Amniotic stem cell (primary cell): ENCODE measurements at places on chromosomes 3 and 15.

DNA sequence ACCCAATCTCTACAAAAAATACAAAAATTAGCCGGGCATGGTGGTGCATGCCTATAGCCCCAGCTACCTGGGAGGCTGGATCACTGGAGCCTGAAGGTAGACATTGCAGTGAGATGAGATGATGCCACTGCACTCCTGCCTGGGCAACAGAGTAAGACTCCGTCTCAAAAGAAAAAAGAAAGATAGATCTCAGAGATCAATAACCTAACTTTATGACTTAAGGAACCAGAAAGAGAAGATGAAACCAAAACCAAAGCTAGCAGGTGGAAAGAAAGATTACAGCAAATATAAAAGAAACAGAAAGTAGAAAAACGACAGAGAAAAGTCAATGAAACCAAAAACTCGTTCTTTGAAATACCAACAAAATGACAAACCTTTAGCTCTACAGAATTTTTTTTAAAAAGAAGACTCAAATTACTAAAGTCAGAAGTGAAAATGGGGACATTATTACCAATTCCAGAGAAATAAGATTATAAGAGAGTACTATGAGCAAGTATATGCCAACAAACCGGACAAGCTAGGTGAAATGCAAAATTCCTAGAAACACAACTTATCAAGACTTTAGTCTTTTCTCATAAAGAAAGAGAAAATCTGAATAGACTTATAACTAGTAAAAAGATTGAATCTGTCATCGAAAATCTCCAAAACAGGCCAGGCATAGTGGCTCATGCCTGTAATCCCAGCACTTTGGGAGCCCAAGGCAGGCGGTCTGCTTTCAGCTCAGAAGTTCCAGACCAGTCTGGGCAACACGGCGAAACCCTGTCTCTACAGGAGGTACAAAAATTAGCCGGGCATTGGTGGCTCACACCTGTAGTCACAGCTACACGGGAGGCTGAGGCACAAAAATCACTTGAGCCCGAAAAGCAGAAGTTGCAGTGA, 35.0 kb downstream of the ACAP2 start:
- DNase-seq, result no peak

DNA sequence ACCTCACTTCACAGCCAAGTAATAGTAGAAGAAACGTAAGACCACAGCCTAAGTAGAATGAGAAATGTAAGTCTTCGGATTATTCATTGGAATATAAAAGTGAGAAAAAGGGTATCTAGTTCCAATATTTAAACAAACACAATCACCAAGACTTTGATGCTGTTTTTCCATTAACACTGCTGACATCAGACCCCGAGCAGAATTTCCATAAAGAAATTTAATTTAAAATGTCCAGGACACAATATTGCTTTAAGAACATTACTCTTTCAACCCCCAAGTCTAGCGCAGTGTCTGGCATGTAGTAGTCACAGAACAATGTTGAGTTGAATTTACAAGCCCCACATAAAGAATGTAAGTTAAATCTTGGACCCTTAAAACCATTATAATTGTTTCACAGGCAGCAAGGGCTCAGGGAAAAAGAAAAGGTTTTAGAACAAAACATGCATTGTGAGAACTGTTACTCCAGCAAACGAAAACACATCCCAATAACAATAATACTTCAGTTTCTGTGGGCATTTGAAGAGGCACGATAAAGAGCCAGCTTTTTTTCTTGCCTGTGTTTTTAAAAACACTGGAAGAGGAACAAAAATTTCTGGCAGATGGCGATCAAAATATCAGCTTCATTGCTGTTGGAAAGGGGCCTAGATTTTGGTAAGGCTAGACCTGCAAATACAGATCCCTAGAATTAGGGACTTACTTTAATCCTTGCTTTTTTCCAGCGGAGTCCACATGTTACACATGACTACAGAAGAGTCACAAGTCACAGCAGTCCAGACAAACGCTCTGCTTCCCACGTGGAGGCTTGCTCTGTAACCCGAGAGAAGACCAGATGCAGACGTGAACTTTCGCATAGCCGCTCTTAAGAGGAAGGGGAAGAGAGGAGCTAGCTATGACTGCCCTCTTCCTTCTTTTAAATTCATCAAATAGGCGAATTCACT, 77.9 kb upstream of the IGSF10 start:
- no peak for DNase-seq

DNA sequence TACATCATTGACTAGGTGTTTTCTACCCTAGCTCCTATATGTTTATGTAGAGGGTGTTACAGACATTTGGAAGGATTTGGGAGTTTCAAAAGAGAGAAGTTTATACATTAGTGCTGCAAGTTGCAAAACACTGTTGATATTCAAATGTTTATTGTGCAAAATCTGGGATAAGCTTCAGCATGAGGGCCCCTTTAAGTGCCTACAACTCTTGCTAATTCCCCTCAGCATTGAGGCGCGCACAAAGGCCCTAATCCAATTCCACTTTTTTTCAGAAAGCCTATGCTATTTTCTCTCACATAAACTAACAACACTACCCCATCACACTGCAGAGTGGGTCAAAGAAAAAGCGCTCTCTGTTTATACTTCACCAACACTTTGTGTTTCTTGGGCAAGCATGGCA, 208.0 kb downstream of the NR2F2 start:
- no peak for DNase-seq

- no peak for DNase-seq
Observed at GRCh38 chr15:48675436-48675835, 29.9 kb upstream of the FBN1 start.

DNA sequence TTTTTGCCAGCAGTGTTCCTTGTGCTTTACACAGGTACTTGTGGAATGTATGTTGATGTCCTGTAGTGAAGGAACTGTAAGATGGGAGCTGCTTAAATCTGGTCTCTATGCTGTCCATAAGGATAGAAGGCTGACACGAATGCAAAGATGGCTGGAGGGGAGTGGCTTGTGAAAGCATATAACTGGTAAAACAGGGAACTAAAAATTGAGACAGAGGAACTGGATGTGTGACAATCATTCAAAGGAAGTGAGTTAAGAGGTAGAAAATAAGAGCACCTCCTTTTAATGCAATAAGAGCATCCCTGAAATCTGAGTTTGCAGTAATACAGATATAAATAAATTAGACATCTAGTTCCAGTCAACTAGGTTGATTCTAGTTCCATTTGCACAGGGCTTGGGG, 35.2 kb downstream of the RNF13 start:
- no peak for DNase-seq

- DNase-seq, result no peak
Observed at GRCh38 chr15:58293622-58294550, 137.9 kb upstream of the LIPC start.

DNA sequence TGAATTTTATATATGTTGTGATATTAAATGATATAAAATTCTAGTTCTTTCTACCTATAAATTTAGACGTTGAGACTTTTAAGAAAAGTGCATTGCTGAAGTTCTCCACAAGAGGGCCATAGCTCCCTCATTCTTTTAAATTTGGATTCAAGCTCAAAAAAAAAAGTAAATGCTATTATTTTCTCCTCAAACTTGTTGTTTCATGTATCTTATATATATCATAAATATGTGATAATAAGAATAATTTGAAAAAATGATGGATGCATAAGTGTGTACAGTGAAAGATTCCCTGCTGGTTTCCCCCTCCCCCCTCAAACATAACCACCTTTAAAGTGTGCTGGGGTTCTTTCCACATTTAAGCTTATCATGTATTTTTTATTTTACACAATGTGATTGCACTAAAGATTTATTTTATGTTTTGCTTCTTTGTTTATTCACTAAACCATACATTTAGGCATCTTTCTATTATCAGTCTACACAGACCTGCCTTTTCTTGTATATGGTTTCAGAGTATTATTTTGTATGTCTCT, 769.4 kb upstream of the GOLIM4 start:
- peak; percentile 9 for DNase-seq

DNA sequence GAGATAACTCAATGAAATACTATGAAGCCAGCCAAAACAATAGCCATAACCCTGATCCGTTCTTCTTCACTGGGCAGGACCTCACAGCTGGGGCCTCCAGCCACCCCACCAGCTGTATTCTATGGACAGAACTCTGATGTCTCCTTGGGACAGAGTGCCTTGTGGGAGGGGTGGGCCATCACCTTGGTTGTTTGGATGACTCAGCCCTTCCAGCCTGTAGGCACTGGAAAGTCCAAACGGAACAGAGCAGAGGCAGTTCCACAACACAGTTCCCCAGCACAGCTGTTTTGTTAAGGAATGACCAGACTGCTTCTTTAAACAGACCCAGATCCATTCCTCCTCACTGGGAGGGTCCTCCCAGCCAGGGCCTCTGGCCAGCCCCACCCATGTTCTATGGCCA, 31.9 kb upstream of the ZBED2 start:
- DNase-seq, result no peak

- peak; percentile 89 for DNase-seq
Observed at GRCh38 chr15:57327985-57328471, 48.3 kb upstream of the CGNL1 start.

DNA sequence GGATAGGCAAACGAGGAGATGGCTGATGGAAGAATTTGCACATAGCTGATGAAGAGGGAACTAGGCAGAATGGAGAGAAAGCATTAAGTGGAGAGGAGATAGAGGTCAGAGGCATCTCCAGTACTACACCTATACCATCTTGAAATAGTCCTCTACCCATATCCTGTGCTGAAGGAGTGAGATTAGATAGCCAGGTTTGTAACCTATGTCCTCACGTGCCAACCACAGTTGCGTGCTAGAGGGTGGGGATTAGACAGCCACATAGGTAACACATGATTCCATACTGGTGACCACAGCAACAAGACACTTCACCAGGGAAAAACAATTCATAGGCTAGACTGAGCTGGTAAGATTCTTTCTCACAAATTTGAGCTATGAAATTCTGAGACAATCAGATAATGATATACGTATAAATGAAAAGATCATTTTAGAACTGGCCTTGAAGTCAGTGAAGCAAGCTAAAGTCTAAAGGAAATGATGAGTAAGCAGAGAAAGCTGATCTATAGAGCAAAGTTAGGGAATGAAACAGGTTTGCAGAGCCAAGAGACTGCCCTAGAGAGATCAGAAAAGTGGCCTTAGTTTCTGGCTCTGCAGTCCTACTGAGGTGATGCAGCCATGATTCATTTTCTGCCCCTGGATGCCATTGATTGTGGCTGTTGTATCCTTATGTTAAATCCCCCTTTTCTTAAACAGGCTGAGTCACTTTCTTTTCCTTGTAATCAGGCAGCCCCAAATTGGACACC, 17.7 kb downstream of the MYNN start:
- DNase-seq, result no peak

- no peak for DNase-seq
Observed at GRCh38 chr15:62454567-62455172, 289.6 kb upstream of the C2CD4B start.

- DNase-seq, result no peak
Observed at GRCh38 chr3:169992156-169992555, 25.5 kb downstream of the SEC62 start.

DNA sequence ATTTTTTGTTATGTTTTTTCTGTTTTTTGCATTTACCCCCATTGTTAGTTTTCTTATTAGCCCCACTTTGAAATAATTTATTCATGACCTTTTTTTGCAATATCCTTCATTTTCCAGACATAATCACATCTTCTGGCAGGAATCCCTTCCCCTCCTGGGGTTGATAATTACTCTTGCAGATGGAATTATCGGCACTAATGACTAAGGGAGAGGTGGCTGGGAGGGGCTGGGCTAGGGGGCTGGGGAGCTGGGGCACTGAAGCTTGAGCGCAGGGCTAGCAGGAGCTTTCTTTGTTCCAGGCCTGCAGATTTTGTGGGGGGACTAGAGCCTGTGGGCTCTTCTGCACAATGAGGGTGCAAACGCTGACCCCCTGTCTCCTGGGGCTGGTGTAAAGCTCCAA, 77.8 kb downstream of the RAB11A start:
- DNase-seq, result no peak

GRCh38 chr3:178236555-178237277, 299.5 kb upstream of the KCNMB2 start:
- DNase-seq, result no peak

DNA sequence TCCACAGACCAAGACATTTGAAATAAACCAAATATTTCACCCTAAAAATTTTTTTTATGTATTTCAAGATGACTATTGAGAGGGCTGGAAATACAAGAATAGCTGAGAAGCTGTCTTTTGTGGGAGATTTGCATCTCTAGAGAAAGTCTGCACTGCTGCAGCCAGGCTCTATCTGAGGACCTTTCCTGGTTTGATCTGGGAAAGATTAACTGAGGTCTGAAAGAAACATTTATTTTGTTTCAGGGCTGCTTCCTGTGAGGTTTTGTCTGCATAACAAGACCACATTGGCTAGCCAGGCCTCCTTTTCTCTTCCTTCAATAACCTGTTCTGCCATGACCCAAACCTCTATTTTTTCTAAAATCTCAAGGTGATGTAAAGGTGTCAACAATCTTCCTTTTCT, 117.5 kb upstream of the ARHGEF26 start:
- no peak for DNase-seq

- no peak for DNase-seq
Observed at GRCh38 chr15:51675234-51675633, 6.1 kb upstream of the SCG3 start.

DNA sequence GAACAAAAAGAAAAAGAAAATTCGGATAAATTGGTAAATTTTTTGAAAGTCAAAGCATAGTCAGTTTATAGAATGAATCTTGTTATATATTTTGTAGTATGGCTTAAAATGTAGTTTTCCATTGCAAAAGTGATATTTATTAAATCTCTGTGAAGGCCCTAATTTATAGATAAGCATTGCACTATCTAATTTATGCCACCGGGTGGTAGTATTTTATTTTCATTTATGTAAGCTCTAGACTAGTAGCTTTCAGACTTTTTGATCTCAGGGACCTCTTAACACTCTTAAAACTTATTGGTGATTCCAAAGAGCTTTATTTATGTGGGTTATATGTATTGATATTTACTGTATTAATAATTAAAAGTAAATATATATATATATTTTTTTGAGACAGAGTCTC, 133.9 kb upstream of the LRRFIP2 start:
- DNase-seq, result peak; percentile 14

DNA sequence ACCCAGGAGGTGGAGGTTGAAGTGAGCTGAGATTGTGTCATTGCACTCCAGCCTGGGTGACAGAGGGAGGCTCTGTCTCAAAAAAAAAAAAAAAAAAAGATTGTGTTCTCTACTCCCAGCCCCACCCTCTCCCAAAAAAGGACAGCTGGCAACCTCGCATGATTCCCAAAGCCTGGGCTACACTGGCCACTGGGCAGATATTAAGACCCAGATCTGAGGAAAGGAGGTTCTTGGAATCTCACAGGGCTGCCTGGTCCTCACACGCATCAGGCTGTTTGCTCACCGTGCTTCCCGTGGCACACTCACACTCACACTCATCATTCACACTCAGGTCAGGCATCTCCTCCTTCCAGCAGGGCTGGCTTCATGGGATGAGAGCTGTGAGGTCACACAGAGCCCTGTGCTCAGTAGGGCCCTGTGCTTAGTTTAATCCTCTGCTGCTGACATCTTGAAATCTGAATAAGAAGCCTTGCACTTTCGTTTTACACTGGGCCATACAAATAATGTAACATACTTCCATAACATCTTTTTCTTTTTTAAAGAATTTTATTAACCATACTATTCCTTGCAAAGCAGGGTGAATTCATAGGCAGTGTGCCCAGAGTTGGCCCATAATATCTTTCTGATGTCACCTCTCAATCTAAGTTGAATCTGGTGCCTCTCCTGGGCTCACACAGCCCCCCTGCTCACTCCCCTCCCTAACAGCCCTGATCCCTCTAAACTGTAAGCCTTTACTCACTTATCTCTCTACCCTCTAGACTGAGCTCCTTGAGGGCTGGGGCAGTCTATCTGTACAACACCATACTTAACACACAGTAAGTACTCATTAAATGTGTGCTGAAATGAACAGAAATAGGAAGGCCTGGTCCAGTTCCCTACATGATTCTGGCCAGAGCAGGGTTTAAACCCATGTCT, 50.2 kb upstream of the C15orf39 start:
- DNase-seq, result no peak
